Activated CD8-positive, alpha-beta memory T cell treated with anti-CD3 and anti-CD28 coated beads, Interleukin-2, amount 10 ng/mL, durations not matched to agents 7 days and 5 days (primary cell): ENCODE measurements at places on chromosomes 5 and 9. TPM values are rescaled to one million over a fixed set of nuclear protein-coding genes. Genes with fewer than 3 reads are reported as not detected.

Gene SH3RF2
- 0.12 TPM for total RNA-seq

Gene KIF24
- 9.3 TPM for total RNA-seq

Gene PPIC
- total RNA-seq: not detected

Gene ZNF354C
- 6.0 TPM for total RNA-seq

DNA sequence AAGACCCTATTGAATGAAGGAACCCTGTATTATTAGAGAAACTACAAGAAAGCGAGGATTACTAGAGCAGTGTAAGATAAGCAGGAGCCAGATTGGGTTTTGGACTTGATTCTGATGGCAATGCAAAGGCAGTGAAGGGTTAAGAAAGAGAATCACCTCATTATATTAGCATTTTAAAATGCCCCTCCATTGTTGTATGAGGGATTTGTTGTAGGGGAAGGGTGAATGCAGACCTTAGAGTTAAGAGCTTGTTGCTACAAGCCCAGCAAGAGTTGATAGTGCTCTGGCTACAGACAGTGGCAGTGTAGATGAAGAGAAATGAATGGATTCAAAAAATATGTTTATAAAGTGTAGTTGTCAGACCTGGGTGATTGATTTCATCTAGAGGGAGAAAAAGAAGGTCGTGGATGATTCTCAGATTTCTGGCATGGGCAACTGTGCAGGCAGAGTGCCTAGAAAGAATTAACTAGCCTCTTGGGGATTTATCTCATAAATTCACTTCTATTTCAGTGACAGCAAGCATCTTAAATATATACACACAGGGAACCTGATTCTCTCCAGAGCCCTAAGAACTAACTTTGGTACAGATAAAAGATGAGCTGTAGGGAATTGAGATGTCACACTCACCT is 344.8 kb downstream of the ARRDC3 start:
- no peak for DNase-seq
- H3K4me3 ChIP-seq: no peak overlapping the region
- no peaks in the 10 kb centered on the region for H3K4me1 ChIP-seq

DNA sequence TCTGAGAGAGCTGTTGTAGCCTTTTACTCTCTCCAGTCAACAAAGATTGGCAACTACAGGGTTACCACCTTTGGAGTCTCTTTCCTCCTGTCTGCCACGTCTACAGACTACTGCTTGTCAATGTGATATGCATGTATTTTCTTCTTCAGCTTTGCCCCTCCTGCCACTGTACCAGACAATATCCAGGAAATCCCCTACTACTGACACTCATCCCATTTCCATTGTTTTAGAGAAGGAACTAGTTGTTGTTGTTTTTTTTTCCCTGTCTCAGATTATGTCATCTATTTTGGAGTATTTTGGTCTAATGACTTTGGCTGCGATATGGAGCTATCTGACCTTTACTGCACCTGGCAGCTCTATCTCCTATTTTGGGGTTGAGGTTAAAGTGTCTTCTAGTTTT is 50.1 kb upstream of the MACIR start:
- peaks cover 29% of the 10 kb centered on the region for H3K36me3 ChIP-seq
- DNase-seq: no peak
- H3K4me3 ChIP-seq: no peak overlapping the region
- no peak overlapping the region for H3K27ac ChIP-seq

DNA sequence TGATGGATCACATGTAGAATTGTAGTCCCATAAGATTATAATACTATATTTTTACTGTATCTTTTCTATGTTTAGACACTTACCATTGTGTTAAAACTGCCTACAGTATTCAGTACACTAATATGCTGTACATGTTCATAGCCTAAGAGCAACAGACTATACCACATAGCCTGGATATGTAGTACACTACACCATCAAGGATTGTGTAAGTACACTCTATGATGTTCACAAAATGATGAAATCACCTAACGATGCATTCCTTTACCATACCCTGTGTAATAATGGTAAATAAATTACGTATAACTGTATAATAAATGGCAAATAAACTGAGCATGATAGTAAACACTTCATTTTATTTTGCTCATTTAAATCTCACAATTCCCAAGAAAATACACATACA is 60.3 kb downstream of the RICTOR start:
- peaks cover 67% of the 10 kb centered on the region for H3K36me3 ChIP-seq
- H3K27ac ChIP-seq: no peak overlapping the region
- H3K4me3 ChIP-seq: no peak overlapping the region
- H3K4me1 ChIP-seq: peaks cover 16% of the 10 kb centered on the region

DNA sequence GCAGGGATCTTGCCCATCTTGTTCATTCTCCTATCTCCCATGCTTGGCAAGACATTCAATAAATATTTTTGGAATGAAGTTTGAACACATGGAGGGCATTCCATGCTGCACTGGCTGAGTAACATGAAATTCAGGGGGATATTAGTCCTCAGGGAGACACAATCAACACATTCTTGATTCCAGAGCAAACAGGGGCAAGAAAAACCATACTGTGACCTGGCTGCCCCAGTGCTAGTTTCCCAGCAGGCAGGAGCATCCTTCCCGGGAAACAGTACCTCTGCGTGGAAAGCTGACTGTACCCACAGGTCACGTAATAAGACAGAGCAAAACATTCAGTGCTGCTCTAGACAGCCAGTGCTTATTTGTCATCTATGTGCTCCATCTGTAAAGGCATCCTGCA is 66.3 kb upstream of the SPOCK1 start:
- no peak overlapping the region for H3K27ac ChIP-seq
- H3K36me3 ChIP-seq: no peaks in the 10 kb centered on the region
- peaks cover 12% of the 10 kb centered on the region for H3K27me3 ChIP-seq
- DNase-seq: no peak

GRCh38 chr9:89177012-89177943 is 1.3 kb downstream of the SHC3 start:
- no peak for DNase-seq
- peaks cover 2% of the 10 kb centered on the region for H3K36me3 ChIP-seq
- peaks cover 79% of the 10 kb centered on the region for H3K27me3 ChIP-seq

DNA sequence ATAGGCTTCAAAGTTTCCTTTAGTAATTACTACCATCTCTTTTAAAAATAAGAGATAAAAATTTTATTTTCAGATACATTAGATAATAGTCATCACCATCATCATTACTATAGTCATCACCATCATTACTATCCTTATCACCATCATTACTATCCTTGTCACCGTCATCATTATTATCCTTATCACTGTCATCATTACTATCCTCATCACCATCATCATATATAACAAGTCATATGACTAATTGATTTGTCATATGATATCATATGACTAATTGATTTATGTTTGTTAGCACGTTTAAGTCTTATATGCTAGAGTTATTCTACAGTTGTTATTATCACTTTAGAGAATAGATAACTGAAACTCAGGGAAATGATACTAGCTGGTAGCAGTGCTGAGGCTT is 382.1 kb upstream of the CDH18 start:
- H3K4me3 ChIP-seq: no peak overlapping the region
- no peak overlapping the region for H3K27ac ChIP-seq

DNA sequence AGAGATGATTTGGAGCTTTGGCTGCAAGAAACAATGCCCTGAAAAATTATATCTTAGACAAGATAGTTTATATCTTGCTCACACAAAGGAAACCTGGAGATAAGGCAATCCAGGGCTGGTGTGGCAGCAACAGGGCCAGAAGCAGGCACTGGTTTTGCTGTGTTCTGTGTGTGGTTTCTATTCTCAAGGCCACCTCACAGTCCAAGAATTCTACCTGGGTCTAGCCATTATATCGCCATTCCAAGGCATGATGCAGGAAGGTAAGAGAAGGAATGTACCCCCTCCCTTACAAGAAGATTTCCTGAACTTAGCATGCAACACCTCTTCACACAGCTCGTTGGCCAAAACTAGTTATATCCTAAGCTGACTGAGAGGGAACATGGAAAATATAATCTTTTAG is 74.5 kb upstream of the MEGF10 start:
- H3K4me3 ChIP-seq: no peak overlapping the region
- H3K36me3 ChIP-seq: no peaks in the 10 kb centered on the region
- H3K27ac ChIP-seq: no peak overlapping the region
- H3K27me3 ChIP-seq: peaks cover 10% of the 10 kb centered on the region

- no peak overlapping the region for H3K4me3 ChIP-seq
- peaks cover 22% of the 10 kb centered on the region for H3K4me1 ChIP-seq
- no peak overlapping the region for H3K27ac ChIP-seq
- DNase-seq: no peak
- peaks cover 4% of the 10 kb centered on the region for H3K36me3 ChIP-seq
- H3K27me3 ChIP-seq: no peaks in the 10 kb centered on the region
Observed at GRCh38 chr9:128059365-128059983, 7.6 kb downstream of the NAIF1 start.

GRCh38 chr5:1762121-1762882 is 37.3 kb downstream of the MRPL36 start:
- peaks cover 24% of the 10 kb centered on the region for H3K27me3 ChIP-seq
- no peak overlapping the region for H3K27ac ChIP-seq
- no peak overlapping the region for H3K4me3 ChIP-seq
- peak; percentile 29 for DNase-seq
- H3K36me3 ChIP-seq: no peaks in the 10 kb centered on the region

- no peaks in the 10 kb centered on the region for H3K27me3 ChIP-seq
- H3K27ac ChIP-seq: no peak overlapping the region
- no peaks in the 10 kb centered on the region for H3K4me1 ChIP-seq
- H3K36me3 ChIP-seq: no peaks in the 10 kb centered on the region
Observed at GRCh38 chr5:90279091-90279490, 130.5 kb downstream of the CETN3 start.

- H3K27me3 ChIP-seq: no peaks in the 10 kb centered on the region
- no peaks in the 10 kb centered on the region for H3K4me1 ChIP-seq
- H3K36me3 ChIP-seq: peaks cover 3% of the 10 kb centered on the region
- no peak overlapping the region for H3K27ac ChIP-seq
- H3K4me3 ChIP-seq: no peak overlapping the region
- DNase-seq: no peak
Observed at GRCh38 chr5:146633323-146633764, 117.4 kb upstream of the GPR151 start.

- H3K36me3 ChIP-seq: no peaks in the 10 kb centered on the region
- peak; percentile 70 for DNase-seq
- no peak overlapping the region for H3K4me3 ChIP-seq
Observed at GRCh38 chr9:93302586-93303257, 118.8 kb downstream of the WNK2 start.
